Glomerular endothelial cell (primary cell): ENCODE measurements at places on chromosomes 7 and 10. TPM values are rescaled to one million over a fixed set of nuclear protein-coding genes. Genes with fewer than 3 reads are reported as not detected.

CHST12 gene
- 22.2 and 32.6 TPM in 2 replicates for total RNA-seq

HOXA10 gene
- 8.1 and 10.3 TPM in 2 replicates for total RNA-seq

APBB1IP gene
- 0.47 and 0.68 TPM in 2 replicates for total RNA-seq

C10orf71 gene
- total RNA-seq = not detected in 2 replicates

GRCh38 chr7:114789871-114790311 lies 132.0 kb upstream of the MDFIC start:
- DNase-seq = no peak

DNA sequence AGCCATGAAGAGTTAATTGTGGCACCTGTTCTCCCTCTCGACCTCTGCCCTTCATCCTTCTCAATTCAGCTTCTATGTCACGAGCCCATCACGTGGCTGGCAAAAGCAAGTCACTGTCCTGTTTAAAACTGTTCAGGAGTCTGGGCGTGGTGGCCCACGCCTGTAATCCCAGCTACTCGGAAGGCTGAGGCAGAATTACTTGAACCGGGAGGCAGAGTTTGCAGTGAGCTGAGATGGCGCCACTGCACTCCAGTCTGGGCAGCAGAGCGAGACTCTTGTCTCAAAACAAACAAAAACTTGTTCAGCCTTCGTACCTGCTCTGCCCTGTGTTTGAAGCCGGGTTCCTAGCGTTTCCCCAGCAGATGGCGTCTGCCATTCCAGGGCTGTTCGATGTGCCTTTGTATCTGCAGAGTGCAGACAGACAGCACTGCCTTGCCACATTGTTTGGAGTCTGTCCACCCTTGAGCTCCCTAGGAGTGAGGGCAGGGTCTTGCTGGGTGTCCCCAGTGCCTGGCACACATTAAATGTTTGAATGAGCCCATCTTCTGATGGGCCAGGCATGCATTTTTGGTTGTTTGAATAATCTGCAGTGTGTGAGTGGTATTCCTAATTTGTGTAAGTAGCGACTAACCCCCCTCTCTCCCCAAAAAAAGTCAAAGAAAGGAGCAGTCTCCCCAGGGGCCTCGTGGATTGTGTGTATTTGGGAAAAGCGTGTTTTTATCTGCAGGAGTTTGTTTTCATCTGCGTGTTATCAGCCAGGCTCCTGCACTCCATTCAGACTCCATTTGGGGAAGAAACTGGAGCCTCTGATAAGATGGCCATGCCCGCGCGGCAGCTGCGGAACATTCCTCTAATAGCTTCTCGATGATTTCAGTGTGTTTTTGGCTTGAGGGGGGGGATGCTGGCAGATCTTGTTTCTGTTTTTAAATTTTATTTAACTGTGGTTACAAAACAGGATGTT lies 61.2 kb downstream of the DNAJB6 start:
- DNase-seq = no peak

- DNase-seq = no peak
Measured at GRCh38 chr10:51905032-51905431, 205.6 kb upstream of the CSTF2T start.

DNA sequence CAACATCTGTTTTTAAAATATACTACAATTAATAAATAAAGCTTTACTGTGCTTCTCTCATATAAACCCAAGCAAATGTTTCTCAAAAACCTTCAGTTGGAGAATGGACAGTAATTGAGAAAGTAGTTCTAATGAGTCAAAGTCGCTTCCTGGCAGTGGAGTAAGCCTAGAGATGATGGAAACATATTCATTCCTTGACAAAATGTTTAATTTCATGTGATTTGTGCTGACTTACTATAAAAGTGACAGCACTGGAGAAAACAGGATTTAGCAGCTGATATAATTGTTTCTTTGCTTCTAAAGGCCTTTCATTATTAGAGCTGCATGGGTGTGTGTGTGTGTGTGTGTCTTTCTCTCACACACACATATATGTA lies 9.0 kb downstream of the ELMO1 start:
- DNase-seq = no peak

DNA sequence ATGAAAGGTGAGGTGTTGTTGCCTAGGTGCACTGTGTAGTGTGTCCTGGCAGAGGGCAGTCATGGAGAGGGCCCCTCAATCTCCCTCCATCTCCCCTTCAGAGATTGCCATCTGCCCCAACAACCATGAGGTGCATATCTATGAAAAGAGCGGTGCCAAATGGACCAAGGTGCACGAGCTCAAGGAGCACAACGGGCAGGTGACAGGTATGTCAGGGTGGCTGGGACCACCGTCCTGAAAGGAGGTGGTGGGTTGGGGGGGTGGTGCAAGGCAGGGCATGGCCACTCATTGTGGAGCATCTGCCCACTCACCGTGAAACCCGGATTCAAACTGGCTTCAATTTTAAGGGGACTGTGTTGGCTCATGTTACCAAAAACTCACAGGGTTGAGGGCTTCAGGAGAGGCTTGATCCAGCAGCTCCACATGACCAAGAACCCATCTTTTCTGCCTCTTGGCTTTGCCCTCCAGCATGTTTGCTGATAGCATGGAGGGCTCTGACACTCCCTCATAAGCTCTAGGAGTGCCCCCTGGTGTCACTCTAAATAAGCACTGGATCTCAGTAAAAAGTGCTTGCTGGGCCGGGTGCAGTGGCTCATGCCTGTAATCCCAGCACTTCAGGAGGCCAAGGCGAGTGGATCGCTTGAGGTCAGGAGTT lies 12.2 kb downstream of the ARPC1B start:
- no peak for DNase-seq

- no peak for DNase-seq
Measured at GRCh38 chr10:42112331-42113157, 525.8 kb downstream of the ZNF33B start.

DNA sequence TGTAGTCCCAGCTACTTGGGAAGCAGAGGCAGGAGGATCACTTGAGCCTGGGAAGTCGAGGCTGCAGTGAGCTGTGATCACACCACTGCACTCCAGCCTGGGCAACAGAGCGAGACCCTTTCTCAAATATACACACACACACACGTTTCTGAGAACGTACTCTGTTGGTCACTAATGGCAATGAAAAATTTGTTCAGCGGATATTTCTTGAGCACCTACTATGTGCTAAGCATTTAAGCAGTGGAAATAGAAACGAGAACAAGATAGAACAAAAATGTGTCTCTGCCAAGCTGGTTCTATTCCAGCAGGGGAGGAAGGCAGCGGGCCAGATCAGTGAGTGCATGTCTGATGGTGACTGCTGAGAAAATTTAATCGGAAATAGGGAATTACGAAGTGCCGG lies 8.7 kb downstream of the ARPC1B start:
- no peak for DNase-seq

- DNase-seq = no peak
Measured at GRCh38 chr10:128414568-128414967, 288.3 kb upstream of the MKI67 start.

DNA sequence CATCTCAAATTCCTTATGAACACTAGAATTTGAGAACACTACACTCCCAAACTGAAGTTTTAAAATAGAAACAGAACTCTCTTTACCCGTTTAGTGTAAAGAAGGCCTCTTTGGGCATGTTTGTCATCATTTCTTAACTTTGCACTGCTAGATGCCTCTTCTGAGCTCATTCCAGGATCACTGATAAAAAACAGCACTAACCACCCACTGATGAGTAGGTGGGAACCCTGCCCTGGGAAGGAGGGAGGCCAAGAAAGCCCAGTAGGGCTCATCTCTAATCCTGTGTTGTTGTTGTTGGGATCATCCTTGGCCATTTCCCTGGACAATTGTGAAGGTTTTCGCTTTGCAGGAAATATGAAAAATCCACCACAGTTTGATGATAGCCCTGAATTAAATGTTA lies 68.2 kb downstream of the CUBN start:
- no peak for DNase-seq

- no peak for DNase-seq
Measured at GRCh38 chr10:95485056-95485844, 75.9 kb downstream of the SORBS1 start.

GRCh38 chr10:16690417-16690816 lies 126.8 kb downstream of the RSU1 start:
- DNase-seq = no peak
